ENCODE measurements at places on chromosomes 13 and 19.

DNA sequence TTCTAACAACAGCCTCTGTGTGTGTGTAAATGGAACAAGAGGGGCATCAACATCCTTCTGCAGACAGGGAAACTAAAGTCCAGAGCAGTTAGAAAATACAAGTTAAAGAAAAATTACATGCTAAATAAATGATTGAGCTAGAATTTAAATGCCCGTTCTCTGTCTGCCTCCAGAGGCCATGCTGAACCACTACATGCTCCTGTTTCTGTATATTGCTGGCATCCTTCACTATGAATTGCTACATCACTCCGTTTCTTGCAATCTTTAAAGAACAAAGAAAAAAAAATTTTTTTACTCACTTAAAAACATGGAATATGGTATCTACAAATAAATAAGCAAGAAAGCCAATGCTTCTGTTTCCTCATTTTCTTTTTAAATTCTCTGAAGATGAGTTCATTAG is 47.9 kb downstream of the DCT start:
- no peak for DNase-seq

DNA sequence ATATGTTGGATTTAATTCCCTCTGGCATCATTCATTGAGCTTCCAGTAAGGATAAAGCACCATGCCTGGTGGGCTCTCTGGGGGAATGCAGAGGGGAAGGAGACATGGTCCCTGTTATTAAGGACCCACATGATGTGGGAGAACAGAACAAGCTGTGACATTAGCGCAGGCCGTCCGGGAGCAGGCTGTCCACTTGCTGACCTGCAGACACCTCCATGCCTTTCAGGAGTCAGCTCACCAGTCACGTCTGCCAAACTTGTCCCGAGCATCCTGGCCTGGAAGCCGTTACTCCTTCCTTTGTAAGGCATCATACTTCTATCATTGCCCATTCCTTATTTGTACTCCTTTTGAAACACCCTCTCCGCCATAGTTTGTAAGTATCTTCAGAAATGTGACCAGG is 23.4 kb downstream of the B3GLCT start:
- no peak for DNase-seq

- no peak for DNase-seq
Observed at GRCh38 chr13:48656608-48657007, 2.9 kb downstream of the CYSLTR2 start.

GRCh38 chr19:30065680-30066606 is 123.9 kb downstream of the URI1 start:
- DNase-seq, result no peak

- no peak for DNase-seq
Observed at GRCh38 chr19:8662263-8662662, 31.8 kb downstream of the NFILZ start.
